MCF 10A (cell line): ENCODE measurements at places on chromosomes 4 and X.
A peak's percentile ranks its signal among the peaks of the same experiment; 100 is the strongest.

GRCh38 chr4:72094059-72094797, 62.4 kb downstream of the NPFFR2 start:
- no peaks in the 10 kb centered on the region for H3K4me1 ChIP-seq
- no peak for DNase-seq
- no peak overlapping the region for H3K4me3 ChIP-seq
- no peak overlapping the region for H3K27ac ChIP-seq
- no peaks in the 10 kb centered on the region for H3K27me3 ChIP-seq

GRCh38 chr4:164894702-164895101, 17.7 kb downstream of the APELA start:
- no peak overlapping the region for H3K27ac ChIP-seq
- no peaks in the 10 kb centered on the region for H3K4me1 ChIP-seq
- H3K4me3 ChIP-seq = peak overlapping the region; percentile 36
- H3K27me3 ChIP-seq = no peaks in the 10 kb centered on the region

DNA sequence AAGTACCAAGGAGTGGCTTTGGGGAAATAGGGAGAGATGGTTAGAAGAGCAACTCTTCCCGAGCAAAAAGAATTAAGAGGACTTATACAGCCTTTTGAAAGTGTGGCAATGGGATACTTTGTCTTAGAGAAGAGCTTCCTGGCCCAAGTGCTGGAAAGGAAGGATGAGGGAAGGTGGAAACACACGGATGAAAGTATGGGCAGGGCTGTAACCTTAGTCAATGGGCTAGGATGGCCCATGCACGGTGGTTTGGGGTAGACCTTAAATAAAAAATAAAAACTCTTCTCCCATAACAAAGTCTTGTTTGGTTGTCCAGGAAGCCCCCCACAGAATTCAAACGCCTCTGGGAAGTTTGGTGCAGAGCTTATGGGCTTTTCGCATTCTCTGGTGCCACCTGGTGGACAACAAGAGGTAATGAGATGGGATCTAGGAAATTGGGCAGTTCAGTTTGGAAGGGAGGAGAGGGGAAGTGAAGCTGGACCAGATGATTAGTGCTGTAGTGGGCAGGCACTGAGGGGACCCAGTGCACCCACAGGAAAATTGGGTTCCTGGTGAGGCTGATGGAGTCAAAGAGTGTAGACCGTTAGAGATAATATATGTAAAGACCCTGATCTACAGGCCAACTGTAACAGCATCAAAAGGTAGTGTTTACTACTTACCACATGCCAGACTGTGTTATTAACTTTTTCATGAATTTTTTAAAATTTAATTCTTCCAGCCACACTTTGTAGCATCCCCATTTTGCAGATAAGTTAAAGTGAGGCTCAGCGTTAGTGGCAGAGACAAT, 13.8 kb upstream of the ENOX2 start:
- H3K4me1 ChIP-seq = no peaks in the 10 kb centered on the region
- no peaks in the 10 kb centered on the region for H3K36me3 ChIP-seq
- DNase-seq = peak; percentile 77
- H3K4me3 ChIP-seq = no peak overlapping the region
- H3K27me3 ChIP-seq = peaks cover 35% of the 10 kb centered on the region
- H3K27ac ChIP-seq = no peak overlapping the region

DNA sequence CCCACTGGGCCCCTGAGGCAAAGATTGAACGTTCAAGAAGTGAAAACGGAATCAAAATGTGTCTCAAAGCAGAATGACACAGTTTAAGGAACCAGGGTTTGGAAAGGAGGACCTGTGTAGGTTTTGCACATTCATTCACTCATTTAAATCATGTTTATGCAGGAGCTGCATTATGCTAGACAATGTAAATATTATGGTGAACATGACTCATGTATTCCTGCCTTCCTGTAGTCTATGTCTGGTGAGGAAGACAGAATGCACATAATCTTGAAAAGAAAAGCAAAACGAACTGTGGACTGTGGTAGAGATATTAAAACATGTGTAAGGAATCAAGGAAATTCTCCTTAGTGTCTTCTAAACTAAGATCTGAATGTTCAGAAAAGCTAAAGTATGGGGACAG, 311.8 kb upstream of the SMIM31 start:
- no peaks in the 10 kb centered on the region for H3K27me3 ChIP-seq
- H3K4me1 ChIP-seq = peaks cover 19% of the 10 kb centered on the region
- peak overlapping the region; percentile 11 for H3K27ac ChIP-seq
- no peak overlapping the region for H3K4me3 ChIP-seq
- no peaks in the 10 kb centered on the region for H3K36me3 ChIP-seq
